ENCODE measurements at places on chromosomes 2 and 18. TPM values are rescaled to one million over a fixed set of nuclear protein-coding genes. Genes with fewer than 3 reads are reported as not detected.

IL36A gene
- total RNA-seq = not detected

SLC25A12 gene
- 51.6 TPM for total RNA-seq

USP40 gene
- 11.3 TPM for total RNA-seq

CAPN13 gene
- total RNA-seq = 0.25 TPM

LHCGR gene
- total RNA-seq = 0.74 TPM

NOSTRIN gene
- total RNA-seq = 7.1 TPM

XPO1 gene
- 550 TPM for total RNA-seq

FHOD3 gene
- total RNA-seq = 41.6 TPM

CENPO gene
- 11.3 TPM for total RNA-seq

LOXHD1 gene
- total RNA-seq = 0.25 TPM

Data from temporal lobe (tissue), 4 donors.